NCI-H1436 treated with DMSO at 0.1 percent for 48 hours (cell line): ENCODE measurements at places on chromosomes 7 and 10.
A peak's percentile ranks its signal among the peaks of the same experiment; 100 is the strongest.

DNA sequence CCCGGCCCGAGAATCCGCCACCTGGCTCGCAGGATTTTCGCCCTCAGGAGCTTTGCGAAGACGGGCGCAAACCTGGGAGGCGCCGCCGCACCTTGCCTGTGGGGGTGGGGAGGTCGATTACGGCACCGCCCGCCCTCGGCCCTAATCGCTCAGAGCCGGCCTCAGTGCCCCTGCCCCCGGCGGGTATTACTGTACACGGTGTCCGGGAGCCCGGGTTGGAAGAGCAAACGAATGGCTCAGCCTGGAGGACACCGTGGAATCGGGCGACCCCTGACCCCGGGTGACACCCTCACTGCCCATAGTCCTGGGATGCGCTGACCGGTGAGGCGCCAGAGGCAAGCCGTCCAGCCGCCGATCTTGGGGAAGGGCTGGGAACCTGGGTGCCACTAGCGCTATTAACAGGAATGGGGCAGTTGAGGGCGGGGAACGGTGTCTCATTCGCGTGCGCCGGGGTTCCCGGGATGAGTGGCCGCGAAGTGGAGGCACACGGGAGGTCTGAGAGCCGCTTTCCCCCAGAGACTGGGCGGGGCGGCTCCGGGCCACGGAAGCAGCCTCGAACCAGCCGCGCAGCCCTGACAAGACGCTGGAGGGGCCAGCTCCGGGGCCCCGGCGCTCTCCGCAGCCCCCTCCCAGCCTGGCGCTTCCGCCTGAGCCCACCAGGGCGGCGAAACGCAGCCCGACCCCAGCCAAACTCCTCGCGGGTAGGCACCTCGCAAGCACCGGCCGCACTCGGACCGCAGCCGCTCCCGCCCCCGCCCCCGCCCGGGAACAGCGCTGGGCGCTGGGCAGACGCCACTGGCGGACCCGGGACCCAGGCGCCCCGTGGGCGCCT is 167.5 kb downstream of the NRF1 start:
- DNase-seq = no peak

DNA sequence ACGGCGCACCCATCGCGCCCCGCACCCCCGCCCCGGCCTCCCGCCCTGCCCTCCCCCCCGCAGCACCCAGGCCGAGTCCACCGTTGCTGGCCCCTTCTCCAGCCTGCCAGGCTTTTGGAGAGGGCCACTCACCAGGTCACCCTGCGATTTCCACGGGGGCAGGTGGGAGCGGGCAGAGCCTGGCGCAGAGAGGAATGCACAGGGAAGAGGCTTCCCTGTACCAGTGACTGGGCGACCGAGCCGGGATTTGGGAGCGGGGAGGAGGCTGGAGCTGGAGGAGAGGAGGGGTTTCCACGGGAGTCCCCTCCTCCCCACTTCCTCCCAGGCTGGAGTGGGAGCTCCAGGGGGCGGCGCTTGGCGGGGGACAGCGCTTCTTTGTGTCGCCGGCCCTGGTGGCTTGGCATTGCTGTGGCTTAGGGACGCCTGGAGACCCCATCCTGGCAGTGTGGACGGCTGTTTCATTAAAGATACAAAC is 19.3 kb downstream of the TCAF1 start:
- DNase-seq = peak; percentile 22

DNA sequence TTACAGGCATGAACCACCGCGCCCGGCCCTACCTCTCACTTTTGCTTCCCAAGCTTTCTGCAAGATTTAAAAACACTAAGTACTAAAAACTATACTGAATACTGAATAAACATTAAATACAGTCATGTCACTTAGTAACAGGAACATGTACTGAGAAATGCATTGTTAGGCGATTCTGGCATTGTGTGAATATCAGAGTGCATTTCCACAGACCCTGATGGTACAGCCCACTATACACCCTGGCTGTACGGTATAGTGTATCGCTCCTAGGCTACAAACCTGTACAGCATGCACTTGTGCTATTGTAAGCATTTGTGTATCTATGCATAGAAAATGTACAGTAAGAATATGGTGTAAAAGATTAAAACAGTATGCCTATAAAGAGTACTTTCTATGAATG is 29.1 kb downstream of the PDIA4 start:
- no peak for DNase-seq

GRCh38 chr7:147523056-147523455 is 1067.5 kb upstream of the C7orf33 start:
- DNase-seq = no peak

GRCh38 chr7:7962851-7963250 is 5.7 kb upstream of the GLCCI1 start:
- DNase-seq = no peak
